ENCODE measurements at places on chromosomes 5 and 9.

DNA sequence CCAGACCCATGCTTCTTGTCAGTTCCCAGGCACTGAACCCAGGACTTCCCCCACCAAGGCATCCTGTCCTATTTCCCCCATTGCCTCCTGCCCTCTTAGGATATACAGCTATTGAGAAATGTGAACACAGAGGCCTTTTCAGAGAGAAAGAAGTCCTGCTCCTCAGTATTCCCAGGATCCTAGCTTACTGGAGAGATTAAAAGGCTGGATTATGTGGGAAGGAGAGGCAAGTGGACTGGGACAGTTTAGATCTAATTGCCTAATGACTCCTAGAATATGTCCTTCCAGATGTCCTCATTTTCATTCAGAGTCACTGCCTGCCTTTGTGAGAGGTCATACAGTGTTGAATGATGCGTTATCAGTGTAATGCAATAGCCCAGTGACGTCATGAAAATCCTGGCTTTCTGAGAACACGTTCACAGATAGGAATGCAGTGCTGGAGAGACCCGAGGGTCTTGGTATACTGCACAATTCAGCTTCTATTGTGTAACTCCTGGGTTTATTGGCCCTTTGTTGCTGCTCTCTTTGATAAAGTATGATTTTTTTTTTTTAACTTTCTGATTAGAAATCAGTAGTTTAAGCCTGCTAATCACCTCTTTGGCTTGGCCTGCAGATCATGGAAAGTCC lies 26.2 kb downstream of the WWC1 start:
- DNase-seq: no peak

DNA sequence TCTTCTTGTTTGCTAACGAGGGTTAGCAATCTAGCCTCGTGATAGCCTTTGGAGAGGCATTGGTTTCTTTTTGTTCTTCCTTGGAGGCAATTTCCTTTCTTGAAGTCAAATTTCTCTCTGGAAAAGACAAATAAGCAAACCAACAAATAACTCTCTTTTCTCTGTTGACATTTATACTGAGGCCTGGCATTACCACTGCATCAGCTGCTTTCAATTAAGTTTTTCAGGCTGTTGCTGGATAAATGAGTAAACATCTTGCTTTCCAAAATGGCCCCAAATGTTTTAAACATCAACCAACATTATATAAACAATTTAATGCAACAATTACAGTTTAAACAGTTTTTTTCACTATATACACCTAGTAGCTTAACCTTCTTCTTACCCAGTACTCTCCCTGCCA lies 264.4 kb downstream of the HTR1A start:
- no peak for DNase-seq

GRCh38 chr5:111787006-111787405 lies 30.0 kb upstream of the NREP start:
- DNase-seq: no peak

DNA sequence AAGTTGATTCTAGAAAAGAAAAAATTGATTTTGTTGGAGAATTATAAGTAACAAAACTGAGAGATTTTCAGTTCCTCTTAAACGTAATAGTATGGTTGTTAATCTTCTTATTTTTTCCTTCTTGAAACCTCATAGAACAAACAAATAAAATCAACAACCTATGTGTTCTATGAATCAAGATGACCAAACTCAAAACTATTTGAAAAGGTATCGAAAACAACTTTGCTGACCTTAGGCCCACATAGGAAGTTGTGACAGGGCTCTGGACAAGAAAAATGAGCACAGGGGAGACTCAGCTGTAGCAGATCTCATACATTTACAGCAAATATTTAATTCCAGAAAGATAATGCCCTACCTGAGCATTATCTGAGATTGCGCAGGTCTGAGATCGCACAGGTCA lies 169.4 kb upstream of the CCNH start:
- DNase-seq: no peak

DNA sequence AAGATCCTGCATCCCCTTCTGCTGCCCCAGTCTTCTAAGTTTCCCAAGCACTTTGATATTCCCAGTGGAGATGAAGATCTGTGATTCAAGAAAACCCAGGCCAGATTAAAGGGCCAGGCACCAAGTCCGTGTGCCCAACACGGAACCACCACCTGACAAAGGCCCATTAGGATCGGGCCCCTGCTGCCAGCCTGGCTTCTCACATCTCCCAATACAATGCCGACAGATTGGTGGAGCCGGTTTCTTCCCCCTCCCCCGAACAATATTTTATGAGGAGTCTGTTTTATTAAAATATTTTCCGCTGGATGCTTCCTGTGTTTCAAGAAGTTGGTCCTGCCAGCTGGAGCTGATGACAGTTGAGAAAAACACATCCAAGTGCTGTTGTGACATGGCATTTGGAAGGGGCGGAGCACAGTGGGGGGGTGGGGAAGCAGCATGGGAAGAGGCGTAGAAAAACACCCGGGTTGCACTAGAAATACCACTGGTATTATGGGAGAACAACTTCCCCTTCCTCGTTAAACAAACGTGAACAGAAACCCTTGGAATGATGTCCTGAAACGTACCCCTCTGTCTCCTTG lies 45.0 kb downstream of the CRB2 start:
- DNase-seq: no peak

DNA sequence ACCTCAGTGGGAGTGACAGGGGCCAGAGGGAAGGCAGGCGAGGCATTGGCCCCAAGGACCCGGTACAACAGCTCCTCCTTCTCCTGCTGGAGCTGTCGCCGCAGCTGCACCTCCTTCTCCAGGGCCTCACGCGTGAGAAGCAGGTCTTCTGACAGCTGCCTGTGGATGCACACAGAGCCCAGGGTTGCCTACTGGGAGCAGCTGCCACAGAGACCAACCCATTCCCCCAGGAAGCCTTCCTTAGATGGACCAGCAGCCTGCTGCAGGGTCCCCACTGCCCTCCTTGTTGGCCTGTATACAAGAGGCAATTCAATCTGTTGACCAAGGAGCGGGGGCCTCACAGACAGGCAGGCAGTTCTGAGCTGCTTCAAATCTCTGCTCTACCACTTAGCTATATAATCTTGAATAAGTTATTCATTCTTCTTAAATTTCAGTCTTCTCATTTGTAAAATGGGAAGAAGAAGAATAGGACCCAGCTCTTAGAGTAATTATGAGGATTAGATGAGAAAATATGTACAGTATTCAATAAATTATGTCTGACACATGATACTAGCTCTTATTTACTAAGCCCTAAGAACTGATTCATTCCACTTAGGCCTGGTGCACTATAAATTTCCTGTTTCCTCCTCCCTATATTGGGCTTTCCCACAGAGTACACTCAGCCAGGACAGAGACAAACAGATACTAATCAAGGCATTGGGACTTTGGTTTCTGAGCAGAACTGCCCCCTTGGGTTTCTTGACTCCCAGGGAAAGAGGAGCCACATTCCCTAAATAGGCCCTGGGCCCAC lies 26.1 kb upstream of the ANXA6 start:
- no peak for DNase-seq

DNA sequence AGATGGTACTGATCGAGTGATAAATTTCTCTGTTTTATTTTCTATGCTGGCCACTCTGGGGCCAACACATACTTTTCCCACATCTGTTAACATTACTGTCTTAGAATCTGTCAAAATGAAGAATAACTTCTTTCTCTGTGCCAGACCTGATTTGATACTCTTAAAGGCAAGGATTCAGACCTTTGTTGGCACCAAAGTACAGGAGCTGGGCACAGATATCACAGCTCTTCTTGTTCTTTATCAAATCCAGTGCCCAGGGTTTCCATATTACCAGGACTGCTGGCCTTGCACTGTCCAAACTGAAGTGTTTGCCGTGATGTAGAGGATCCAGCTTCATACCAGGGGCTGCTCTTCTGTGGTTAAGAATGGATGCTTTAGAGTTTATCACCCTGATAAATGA lies 20.9 kb downstream of the ZNF474 start:
- no peak for DNase-seq

Data from stimulated activated CD8-positive, alpha-beta memory T cell treated with anti-CD3 and anti-CD28 coated beads, Interleukin-4, amount 100 ng/mL, for 1 hour (primary cell).